ENCODE measurements at places on chromosomes 1 and 21. TPM values are rescaled to one million over a fixed set of nuclear protein-coding genes. Genes with fewer than 3 reads are reported as not detected.
A peak's percentile ranks its signal among the peaks of the same experiment; 100 is the strongest.

The FMN2 gene
- total RNA-seq, result 50.0 TPM

The ZNF648 gene
- not detected for total RNA-seq

The GJC2 gene
- total RNA-seq, result 1.1 TPM

DNA sequence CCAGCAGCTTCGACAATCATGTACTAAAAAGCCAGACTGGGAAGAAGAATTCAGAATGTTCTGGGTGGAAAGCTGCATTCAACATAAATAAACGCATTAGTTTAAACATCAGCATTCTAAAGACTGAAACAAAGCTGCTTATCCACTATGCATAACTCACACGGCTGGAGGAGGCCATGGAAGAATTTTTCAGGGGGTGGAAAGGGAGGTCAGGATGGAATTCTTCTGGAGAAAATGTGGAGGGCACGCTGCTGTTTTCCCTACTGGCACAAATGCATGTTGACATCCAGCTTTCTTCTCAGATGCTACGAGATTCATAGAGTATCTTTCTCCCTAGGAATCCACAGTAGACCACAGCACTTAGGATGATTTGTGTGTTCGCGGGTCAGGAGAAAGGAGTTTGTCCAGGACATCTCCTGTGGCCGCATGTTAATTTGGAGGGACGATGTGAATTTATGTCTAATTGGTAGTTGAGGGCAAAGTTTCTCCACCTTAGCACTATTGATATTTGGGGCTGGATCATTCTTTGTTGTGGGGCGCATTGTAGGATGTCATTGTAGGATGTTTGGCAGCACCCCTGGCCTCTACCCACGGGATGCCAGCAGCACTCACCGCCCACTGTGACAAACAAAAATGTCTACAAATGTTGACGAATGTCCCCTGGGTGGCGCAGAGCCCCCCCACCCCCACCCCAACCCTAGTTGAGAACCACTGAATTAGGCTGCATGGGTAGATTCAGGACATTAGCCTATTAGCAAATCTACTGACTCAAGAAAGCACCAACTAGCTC, 86.5 kb upstream of the KAZN start:
- peak; percentile 23 for DNase-seq

GRCh38 chr21:45355573-45355972, 49.4 kb upstream of the COL18A1 start:
- no peak for DNase-seq

GRCh38 chr1:212482006-212482636, 49.4 kb downstream of the NENF start:
- DNase-seq, result peak; percentile 26

DNA sequence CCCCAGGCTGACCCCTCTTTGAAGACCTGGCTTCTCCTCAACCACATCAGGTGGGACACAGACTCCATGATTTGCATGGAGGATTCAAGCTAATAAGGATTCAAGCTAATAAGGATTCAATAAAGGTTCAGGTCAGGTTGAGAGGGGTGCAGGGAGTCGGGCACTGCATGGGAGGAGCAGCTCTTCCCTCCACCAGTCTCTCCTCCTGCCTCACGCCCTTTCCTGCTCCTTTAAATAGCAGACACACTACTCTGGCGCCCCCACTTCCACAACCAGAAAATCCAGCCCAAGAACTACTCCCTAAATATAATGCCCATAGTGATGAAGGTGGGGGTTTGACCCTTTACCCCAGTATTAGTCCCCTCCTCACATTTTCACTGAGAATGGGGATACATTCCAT, 7.1 kb downstream of the MEX3A start:
- DNase-seq, result no peak

GRCh38 chr1:11978301-11978700, 1.9 kb upstream of the MFN2 start:
- no peak for DNase-seq

GRCh38 chr1:88662723-88663122, 21.4 kb upstream of the PKN2 start:
- no peak for DNase-seq

DNA sequence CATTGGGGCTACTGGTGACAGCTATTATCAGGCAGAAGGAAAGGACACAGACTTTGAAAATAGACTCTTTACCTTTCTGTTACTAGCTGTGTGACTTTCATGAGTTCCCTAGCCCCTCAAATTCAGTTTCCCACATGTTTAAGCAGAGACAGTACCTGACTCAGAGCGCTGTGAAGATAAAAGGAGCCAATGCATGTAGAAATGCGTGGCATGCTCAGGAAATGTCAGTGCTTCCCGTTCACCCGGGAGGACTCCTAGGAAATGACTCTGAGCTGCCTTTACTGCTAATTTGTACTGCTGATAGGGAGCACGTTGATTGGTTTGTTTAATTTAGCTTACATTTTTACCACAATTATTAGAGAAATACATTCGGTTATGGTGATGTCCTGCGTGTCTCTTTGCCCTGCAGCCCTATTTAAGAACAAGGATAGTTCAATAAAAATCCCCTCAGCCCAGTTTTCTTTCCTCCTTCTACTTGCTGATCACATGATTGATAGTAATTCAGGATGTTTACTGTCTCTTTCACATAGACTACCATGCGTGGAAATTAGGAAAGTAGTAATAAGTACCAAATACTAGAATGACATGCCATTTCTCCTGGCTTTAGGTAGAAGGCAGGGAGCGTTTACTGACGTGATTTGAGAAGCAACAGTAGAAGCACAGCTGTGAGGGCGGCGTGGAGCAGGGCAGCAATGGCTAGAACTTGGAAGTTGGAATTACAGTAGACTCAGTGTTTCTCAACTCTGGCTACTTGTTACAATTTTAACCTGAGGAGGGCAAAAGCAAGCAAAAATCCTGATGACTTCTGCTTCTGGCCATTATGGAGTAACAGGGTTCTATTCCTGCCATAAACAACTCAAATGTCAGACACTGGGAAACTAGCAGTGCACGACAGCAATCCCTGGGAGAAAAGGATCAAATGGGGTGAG, 15.9 kb downstream of the PDIK1L start:
- no peak for DNase-seq

DNA sequence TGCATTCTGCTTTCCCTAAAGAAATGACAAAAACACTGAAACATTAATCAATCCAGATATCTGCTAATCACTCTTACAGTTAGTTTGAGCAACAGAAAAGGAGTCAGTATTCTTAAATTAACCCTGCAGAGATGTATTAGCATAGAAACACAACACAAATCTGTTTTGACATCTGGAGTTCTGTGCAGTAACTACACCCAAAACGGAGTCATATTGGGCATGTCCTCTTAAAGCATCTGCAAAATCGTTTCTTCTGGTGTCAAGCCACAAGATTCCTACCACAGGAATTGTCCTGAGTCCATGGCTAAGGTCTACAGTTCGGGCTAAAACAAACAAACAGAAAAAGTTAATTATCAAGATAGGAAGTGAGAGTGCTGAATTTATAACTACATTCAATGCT, 332.1 kb upstream of the PKN2 start:
- no peak for DNase-seq

- peak; percentile 6 for DNase-seq
These were observed 30.8 kb upstream of the DIPK1A start for GRCh38 chr1:92992054-92992453.

The NCAM2 gene
- total RNA-seq, result 5.0 TPM

DNA sequence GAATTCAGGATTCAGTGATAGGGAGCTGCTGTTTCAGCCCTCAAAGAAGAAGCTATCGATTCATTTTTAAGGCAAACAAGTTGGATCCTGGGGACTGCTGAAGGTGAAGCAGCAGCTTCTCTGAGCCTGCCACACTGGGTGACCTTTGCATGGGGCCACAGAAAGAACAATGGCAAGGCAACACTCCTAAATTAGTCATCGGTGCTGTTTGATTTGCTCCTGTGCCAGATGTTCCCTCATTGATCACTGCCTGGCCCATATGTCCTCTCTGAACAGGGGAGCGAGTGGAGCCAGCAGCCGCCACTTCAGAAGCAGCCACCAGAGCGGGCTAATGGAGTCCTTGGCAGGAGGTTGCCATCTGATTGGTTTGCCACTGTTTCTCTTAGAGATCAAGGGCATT, 391.5 kb downstream of the NTNG1 start:
- DNase-seq, result no peak

DNA sequence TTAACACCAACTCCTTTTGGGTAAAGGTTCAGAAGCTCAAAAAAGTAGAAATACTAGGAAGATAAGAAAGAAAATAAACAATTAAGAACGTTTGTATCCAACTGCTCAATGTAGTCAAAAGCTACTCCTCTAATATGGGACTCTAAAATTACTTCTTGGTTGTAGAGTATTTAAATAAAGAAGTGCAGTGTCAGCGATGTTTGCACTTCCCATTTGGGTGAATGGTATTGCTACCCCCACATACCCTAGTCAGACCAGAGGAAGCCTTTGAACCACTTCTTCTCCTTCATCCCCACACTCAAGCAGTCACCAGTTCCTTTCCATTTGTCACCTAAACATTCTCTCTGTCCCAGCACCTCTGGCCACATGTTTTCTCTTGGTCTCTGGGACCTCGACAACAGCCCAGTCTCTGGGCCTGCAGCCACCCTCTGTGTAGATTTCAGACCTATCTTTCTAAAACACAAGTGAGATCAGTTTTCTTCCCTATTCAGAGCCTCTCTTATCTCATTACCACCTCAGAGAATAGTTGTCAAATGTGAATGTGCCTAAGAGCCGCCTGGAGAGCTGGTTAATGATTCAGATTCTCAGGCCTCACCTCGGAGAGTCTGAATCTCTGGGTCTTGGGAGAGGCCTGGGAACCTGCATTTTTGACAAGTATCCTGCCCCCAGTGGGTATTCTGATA, 109.8 kb downstream of the OMA1 start:
- no peak for DNase-seq

The SLC45A1 gene
- 0.83 TPM for total RNA-seq

DNA sequence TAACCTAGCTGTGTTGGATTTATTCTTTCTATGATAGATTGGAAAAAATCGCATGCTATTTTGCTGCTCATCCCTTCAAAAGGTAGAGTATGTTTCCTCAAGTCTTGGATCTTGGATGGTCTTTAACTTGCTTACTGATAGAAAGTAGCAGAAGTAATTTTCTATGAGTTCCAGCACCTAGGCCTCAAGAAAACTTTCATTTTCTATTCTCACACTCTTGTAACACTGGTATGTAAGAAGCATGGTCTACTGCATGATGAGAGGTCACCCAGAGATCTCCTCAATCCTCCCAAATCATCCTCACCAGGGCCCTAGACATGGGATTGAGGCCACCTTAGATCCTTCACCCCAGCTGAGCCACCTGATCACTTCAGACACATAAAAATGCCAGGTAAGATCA, 7.2 kb downstream of the SPTA1 start:
- DNase-seq, result no peak

The HCN3 gene
- total RNA-seq, result 0.36 TPM

- DNase-seq, result peak; percentile 99
These were observed 115.7 kb upstream of the IPO9 start for GRCh38 chr1:201713086-201713810.

DNA sequence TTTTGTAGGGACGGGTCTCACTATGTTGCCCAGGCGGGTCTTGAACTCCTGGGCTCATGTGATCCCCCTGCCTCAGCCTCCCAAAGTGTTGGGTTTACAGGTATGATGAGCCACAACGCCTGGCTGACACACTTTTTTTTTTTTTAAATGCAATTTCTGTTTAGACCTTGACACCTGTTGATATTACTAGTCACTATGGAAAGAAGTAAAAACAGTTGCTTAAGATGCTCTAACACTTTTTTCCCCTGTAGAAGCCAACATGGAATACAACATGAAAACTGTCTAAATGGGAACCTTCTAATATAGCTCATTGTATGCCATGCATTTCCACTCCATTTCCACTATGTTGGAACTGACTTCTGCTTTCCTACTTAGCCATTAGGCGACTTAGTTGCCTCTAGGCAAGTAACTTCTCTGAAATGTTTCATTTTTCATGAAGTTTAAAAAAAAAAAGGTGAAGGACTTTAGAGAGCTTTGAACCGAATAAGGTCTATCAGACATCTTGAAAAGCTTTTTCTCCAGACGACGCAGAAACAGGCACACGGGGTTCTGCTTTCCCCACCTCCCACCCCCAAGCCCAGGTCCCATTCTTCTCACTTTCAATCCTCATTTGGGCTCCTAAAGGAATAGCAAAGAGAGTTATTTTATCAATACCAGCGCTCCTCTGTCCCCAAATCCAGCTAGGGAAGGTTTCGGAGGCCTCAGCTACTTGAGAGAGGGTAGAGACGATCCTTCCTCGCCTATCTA, 648 bp upstream of the DR1 start:
- DNase-seq, result peak; percentile 20

GRCh38 chr1:160018900-160019299, 12.9 kb downstream of the PIGM start:
- peak; percentile 58 for DNase-seq

DNA sequence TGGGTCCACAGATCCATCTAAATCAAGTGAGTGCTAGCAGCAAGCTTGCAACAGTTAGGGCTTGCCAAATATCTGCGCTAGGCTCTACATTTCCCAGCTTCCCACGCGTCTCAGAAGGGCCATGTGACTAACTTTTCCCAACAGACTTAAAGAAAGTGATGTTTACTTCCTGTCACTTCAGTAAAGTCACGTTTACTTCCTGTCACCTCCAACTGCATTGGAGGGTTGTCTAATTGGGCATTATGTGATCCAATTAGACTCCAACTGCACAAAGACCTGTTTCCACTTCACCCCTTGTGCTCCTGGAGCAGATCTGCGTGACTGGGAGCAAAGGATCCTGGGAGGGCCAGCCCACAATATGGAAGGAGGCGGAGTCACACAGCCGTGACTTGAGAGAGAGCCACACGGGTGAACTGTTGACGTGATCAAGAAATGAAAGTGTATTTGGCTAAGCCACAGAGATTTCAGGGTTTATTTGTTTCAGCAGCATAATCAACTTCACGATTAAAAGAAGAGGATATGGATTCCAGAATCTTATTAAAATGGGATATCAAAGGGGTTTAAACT, 77.7 kb downstream of the CYYR1 start:
- no peak for DNase-seq

The ELF3 gene
- total RNA-seq, result not detected

GRCh38 chr1:206680279-206680678, 4.4 kb upstream of the MAPKAPK2 start:
- no peak for DNase-seq
